ENCODE measurements at places on chromosomes 4 and X.

- no peak for DNase-seq
Measured at GRCh38 chr4:55830716-55831115, 11.1 kb downstream of the EXOC1L start.

DNA sequence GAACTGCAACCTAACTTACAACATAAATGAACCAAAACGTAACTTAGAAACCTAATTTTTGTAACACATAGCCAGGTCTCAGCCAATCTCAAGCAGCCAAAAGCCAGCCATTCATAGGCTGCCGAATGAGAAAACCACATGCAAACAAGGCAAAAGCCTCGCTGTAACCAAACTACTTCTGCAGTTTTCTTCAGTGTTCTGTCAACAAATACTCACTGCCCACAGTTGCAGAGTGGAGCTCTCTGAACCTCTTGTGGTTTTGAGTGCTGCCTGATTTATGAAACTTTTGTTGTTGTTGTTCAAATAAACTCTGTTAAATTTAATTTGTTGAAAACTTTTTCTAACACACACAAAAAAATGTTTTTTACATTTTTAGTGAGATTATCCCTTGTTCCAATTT is 251.2 kb downstream of the PAPSS1 start:
- no peak for DNase-seq

- no peak for DNase-seq
Measured at GRCh38 chrX:31165241-31166035, 93.6 kb upstream of the FTHL17 start.

DNA sequence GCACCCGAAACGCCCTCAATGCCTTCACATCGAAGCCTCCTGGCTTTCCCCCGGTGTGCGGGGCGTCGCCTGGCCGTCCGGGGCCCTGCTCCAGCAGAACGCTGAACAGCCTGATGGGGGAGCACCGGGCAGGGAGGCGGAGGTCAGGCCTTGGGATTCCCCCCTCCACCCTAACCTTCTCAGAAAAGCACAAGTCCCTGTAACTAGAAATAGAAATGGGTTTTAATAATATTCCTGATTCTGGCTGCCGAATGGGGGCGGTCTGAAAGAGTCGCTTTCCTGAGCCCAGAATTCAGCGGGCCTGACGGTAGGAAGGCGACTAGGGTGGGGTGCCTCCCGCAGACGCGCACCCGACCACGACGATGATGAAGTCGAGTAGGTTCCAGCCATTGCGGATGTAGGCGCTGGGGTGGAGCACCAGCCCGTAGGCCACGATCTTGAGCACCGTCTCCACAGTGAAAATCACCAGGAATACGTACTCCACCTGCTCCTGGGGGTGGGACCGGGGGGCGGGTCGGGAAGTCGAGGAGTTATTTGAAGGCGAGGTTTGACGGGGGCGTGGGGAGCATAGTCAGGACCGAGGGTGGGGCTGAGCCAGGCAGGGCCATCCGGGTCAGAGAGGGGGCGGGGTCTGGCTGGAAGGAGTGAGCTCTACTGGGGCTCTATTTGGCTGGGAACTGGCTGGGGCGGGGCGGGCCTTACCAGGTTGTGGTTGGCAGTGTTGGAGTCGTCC is 2.5 kb downstream of the CACNA1F start:
- peak; percentile 86 for DNase-seq

DNA sequence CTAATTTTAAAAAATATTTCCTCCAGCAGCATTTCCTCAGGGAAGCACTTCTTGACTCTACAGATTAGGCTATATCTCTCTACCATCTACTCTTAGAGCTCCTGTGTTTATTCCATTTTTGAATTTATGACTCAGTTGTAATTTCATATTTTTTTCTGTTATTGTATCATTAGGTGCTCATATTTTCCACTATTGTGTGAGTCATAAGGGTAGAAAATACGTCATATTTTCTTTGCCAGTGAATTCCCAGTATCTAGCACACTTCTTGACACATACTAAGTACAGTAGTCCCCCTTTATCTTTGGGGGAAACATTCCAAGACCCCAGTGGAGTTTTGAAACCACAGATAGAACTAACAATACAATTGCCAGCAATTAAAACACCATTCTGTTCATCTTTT is 431.2 kb downstream of the GASK1B start:
- no peak for DNase-seq

- no peak for DNase-seq
Measured at GRCh38 chr4:63619771-63620170, 789.5 kb downstream of the TECRL start.

DNA sequence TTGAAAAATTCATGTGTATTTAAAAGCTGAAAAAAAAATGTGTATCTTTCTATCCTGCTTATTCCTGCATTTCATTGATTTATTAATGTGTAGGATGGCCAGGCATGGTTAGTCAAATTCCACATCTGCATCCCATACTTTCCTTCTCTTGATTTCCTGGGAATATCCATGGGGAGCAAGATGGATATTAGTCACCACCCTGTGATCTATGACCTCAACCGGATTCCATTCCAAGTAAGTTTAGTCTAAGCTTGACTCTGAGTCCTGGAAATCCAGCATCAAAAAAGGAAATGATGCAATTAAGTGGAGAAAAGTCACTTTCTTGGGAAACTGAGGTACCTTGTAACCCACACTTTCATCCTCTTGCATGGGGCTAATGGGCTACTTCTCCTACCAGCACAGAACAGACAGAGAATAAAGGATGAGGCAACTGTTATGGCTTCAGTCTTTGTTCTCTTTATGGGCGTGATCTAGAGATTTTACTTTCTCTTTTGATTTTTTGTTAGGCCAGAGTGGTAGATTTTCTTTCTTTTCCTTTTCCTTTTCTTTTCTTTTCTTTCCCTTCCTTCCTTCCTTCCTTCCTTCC is 17.1 kb upstream of the BEX4 start:
- DNase-seq: no peak

- DNase-seq: no peak
Measured at GRCh38 chr4:71602289-71602900, 181.5 kb downstream of the GC start.

- DNase-seq: no peak
Measured at GRCh38 chr4:120769227-120769626, 153.3 kb downstream of the PRDM5 start.

All from H9 (cell line).